NCI-H1092 (cell line): ENCODE measurements at places on chromosomes 5 and 9.

DNA sequence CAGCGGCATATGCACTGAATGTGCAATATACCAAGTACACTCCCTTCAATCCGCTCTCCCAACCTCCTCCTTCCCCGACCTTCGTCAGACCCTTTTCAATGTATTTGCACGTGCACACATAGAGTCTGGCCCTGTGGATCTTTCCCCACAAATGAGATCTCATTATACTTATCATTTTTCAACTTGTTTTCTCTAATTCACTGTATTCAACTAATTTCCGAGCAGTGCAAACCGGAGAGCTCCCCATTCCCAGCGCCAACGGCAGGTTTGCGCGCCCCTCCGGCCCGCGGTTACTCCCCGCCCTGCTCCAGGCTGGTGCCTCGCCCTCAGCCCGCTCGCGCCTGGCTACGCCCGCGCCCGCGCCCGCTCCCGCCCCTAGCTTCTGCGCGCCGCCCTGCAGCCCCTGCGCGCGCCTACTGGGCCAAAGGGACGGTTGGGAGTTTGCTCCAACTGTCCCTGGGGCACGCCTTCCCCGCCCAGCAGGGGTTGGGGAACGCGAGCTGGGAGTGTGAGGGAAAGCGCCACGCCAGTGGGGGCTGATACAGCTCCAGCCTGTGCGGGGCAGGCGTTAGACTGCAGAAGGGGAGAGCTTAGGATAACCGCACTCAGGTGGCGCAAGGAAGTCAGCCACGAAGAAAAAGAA is 3.3 kb upstream of the CDC20B start:
- peak; percentile 23 for DNase-seq

GRCh38 chr5:168992687-168993086 is 308.3 kb downstream of the SLIT3 start:
- no peak for DNase-seq

DNA sequence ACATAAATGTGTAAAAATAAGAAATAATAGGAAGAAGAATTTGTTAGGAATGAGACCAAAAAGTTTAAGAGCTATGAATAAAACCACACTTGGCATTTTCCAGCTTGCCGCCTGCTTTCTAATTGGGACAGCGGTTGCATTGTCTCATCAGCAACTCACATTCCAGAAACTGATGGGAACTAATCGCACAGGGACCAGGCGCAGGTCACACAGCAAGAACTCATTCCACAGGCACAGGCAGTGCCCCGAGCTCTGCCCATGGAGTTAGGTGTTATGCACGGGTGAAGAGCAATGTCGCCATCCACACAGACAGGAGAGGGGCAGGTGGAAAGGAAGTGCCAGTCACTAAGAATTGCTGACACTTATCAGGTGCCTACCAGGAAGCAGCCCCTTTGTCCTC is 279.9 kb downstream of the NSG2 start:
- no peak for DNase-seq

- DNase-seq = no peak
Observed at GRCh38 chr5:41246376-41246775, 33.0 kb upstream of the C6 start.

GRCh38 chr5:131593921-131594320 is 41.1 kb downstream of the RAPGEF6 start:
- DNase-seq = no peak

GRCh38 chr5:80033513-80033912 is 1.6 kb upstream of the THBS4 start:
- no peak for DNase-seq

DNA sequence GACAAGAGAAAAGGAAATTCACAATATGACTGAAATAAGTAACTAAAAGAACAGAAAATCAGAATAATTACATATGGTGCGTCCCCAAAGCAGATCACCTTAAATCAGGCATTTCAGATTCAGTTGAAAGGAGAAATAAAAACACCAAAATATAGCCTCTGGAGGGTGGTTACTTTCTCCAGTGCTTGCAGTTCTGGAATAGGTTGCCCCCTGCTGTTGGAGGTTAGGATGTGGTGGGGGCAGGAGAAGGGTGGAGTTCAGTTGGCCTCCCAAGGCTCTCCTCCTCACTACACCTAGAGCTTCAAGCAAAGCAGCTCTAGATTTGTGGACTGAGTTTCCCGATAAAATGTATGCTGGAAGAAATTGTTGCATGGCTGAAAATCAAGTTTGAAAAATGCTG is 338.2 kb upstream of the TLE4 start:
- DNase-seq = no peak

- no peak for DNase-seq
Observed at GRCh38 chr9:21504894-21505293, 22.8 kb upstream of the IFNE start.

DNA sequence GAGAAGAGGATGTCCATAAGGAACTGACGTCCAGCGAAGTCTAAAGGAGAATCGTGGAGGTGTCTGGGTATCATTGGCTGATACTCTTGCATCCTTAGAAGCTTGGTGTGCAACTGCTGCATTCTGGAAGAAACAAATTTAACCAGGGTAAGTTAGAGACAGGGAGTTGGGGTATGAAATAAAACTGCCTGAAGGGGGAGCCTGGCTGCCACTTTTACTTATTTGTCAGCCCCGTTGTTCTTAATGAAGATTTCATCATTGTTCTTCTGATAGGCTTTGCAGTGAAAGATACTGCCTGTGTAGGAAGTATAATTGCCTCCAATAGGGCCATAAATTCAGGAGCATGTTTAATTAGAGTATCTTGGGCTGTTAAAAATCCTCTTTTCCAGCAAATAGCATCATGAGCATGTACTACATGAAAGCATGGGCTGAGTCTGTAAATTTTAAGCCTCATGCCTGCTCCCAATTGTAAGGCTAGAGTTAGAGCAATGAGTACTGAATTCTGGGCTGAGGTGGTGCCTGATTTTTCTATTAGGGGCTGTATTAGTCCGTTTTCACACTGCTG is 1264.5 kb upstream of the ACO1 start:
- DNase-seq = peak; percentile 25

- no peak for DNase-seq
Observed at GRCh38 chr9:19988281-19988680, 199.4 kb upstream of the SLC24A2 start.

GRCh38 chr5:133838286-133838685 is 130.1 kb downstream of the C5orf15 start:
- DNase-seq = no peak

DNA sequence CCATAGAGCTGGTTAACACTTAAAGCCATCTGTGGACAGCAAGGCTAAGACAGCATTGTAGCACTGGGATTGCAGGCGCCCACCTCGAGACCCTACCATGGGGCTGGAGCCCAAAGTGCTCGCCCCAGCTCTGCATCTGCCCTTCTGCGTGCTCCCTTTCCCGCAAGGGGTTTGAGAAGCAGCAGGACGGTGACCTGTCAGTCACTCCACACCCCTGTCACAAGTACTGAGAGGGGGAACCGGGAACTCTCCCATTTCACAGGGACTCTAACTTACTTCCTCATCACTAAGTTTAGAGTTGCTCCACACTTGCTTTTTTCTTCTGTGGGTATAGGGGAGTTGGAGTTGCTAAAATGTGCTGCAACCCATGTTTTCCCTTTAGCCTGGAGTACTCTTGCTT is 273.2 kb downstream of the SMARCA2 start:
- DNase-seq = no peak

DNA sequence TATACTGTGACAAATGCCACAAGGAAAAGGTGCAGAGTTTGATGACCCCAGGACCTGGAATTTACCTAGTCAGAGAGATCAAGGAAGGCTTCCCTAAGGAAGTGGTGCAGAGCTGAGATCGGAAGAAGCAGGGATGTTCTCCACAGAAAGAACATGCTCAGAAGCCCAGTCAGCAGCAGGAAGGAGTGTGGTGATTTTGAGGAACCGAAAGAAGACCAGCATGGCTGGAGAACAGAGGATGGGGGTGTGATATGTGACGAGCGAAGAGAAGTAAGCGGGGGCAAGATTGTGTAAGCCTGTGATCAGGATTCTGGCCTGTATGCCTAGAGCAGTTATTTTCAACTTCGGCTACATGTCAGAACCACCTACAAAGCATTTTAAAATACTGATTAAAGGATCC is 18.7 kb upstream of the PIK3R1 start:
- no peak for DNase-seq

GRCh38 chr9:92980085-92980745 is 32.9 kb downstream of the FGD3 start:
- no peak for DNase-seq

DNA sequence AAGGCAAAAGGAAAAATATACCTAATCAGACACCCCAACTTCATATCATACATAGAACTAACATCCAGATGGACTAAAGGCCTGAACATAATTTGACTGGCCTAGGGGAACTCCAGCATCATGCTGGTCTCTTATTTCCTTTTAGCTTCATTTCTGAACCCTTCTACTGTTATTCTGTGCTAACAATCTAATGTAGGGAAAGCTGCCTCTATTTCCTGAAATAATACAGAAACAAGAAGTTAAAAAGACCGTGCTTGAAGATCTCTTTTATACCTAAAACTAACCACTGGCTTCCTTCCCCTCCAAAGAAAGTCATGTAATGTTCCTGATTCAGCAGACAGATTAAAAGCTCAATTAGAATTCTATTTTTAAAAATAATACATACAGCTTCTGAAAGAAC is 36.7 kb downstream of the LPAR1 start:
- no peak for DNase-seq

- no peak for DNase-seq
Observed at GRCh38 chr9:37026931-37027581, 7.0 kb downstream of the PAX5 start.

DNA sequence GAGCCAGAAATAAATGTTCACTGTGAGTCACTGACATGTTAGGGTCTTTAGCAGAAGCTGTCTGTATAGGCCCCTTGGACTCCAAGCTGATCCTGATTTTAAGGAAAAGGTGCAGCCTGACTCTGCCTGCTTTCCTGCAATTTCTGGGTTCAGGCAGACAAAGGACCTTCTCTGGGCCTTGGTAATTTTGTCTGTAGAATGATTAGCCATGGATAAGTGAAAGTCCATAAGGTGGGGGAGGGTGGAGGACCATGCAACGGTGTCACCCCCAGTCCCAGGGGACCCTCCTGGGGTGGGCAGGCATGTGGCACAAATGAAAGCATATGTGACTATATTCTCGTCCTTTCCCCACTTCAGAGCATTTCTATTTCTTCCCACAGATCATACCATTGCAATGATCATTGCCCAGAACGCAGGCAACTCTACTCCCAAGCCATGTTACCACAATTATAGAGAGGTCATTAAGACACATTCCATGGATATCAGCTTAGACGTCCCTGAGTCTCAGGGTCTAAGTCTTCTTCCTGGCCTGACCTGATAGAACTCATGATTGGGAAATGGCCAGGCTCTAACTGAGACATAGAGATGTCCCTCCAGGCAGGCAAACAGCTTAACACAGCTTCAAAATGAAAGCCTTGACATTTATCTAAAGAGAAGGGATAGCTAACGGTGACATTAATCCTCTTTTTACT is 157.9 kb upstream of the ALDH1B1 start:
- no peak for DNase-seq

DNA sequence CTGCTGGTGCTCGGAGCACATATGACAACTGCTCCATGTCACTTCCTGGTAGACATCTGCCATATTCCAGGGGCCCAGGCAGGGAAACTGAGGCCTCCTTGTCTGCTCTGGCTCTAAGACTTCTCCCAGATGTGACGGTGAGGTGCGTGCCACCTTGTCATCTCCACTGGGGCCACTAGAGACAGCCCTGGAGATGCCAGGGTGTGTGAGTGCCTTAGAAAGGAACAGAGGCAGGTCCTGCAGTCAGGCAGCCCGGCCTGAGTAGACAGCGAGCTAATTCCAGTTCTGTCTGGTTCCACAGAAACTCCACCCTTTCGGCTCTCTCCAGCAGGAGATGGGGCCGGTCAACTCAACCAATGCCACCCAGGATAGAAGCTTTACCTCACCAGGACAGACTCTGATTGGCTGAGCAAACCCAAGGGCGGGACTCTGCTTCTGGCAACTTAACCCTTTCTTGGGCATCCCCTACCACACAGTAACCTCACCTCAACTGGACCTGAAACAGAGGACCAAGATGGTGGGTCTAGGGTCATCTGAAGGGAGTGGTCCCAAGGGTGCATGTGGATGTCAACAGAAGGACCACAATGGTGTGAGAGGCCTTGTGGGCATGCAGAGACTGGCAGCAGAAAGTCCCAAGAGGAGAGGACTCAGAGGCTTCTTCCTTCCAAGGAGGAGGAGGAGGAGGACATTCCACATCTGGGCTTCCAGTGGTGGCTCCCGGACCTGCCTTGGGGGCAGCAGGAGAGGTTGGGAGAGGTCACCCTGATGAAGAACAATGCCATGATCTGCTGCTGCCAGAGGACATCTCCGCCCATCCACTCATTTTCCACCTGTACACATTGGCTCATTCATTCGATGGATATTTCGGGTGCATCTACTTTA is 77.7 kb downstream of the RGS3 start:
- no peak for DNase-seq

GRCh38 chr9:75941066-75941465 is 50.6 kb downstream of the PCSK5 start:
- no peak for DNase-seq

GRCh38 chr5:38888041-38888440 is 42.2 kb downstream of the OSMR start:
- DNase-seq = no peak

DNA sequence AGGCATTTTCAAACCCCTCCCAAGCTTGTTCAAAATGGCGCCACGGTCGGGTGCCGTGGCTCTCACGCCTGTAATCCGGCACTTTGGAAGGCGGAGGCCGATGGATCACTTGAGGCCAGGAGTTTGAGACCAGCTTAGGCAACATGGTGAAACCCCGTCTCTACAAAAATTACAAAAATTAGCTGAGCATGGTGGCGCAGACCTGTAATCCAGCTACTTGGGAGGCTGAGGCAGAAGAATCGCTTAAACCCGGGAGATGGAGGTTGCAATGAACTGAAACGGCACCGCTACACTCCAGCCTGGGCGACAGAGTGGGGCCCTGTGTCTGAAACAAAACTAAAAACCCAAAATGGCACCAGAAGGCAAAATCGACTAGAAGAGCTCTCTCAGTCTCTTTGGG is 142.0 kb downstream of the MTX3 start:
- DNase-seq = no peak

- DNase-seq = no peak
Observed at GRCh38 chr5:97229688-97230285, 46.7 kb upstream of the RIOK2 start.

DNA sequence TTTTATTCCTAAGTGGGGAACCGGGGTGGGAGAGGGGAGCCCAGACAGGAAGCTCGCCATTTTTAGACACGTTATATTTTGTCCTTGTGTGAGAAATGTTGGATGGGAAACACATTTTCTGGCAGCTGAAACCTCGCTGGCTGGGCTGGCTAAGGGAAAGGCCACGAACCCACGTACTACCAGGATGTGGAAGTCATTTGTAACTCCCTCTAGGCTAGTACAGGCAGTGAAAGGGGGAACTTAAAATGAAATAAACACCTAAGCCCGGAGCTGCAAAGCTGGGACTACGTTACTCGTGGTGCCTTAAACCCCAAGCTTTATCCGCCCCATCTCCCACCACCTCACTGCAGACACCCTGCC is 42.5 kb downstream of the TMEM174 start:
- DNase-seq = no peak
